Esophagus muscularis mucosa (tissue), 4 donors: ENCODE measurements at places on chromosomes 12 and 14. TPM values are rescaled to one million over a fixed set of nuclear protein-coding genes. Genes with fewer than 3 reads are reported as not detected.

- no peaks in the 10 kb centered on the region for H3K36me3 ChIP-seq
- H3K27ac ChIP-seq, result no peak overlapping the region
- H3K4me3 ChIP-seq, result no peak overlapping the region
- H3K27me3 ChIP-seq, result no peaks in the 10 kb centered on the region
- peak; percentile 29 for DNase-seq
- H3K4me1 ChIP-seq, result peaks cover 9% of the 10 kb centered on the region
Observed at GRCh38 chr12:68400226-68400829, 68.2 kb upstream of the MDM1 start.

- DNase-seq, result no peak
- H3K36me3 ChIP-seq, result no peaks in the 10 kb centered on the region
- no peaks in the 10 kb centered on the region for H3K4me1 ChIP-seq
- H3K4me3 ChIP-seq, result no peak overlapping the region
Observed at GRCh38 chr12:82952946-82953345, 266.2 kb downstream of the TMTC2 start.

DNA sequence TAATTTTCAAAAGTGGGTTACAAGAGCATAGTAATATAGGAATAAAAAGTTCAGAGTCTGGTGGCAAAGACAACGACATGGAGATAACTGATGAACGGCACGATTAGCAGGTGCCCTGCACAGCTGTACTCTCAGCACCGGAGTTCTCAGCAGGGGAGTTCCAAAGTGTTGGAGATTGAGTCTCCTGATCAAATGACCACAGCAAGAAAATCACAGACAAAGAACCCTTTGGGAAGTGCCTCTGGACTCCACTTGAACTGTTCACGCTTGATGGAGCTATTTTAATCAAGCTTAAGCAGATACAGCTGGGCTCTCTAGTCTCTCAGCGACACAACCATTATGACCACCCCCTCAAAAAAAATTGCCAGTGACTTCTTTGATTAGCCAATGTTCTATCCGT is 153.1 kb downstream of the ALG10B start:
- H3K27ac ChIP-seq, result no peak overlapping the region
- no peak for DNase-seq
- H3K36me3 ChIP-seq, result no peaks in the 10 kb centered on the region
- no peaks in the 10 kb centered on the region for H3K27me3 ChIP-seq
- H3K4me1 ChIP-seq, result no peaks in the 10 kb centered on the region
- H3K4me3 ChIP-seq, result no peak overlapping the region

DNA sequence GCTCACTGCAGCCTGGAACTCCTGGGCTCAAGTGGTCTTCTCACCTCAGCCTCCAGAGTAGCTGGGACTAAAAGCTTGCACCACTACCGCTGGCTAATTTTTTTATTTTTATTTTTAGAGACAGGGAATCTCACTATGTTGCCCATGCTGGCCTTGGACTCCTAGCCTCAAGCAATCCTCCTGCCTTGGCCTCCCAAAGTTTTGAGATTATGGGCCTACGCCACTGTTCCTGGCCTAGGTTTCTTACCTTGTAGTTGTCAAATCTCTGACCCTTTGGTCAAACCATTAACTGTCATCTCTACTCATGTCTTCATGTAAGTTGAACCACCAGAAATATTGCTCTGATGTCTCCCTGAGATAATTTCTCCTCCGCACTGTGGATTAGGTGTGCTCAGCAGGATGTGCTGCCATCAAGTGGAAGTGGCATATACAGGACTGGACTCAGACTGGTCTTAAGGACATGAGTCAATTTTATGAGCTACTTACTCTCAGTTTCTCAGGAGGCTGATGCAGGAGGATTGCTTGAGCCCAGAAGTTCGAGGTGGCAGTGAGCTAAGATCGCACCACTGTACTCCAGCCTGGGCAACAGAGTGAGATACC is 28.5 kb downstream of the ACTR6 start:
- peaks cover 3% of the 10 kb centered on the region for H3K4me1 ChIP-seq
- no peak overlapping the region for H3K4me3 ChIP-seq
- H3K27me3 ChIP-seq, result no peaks in the 10 kb centered on the region
- H3K36me3 ChIP-seq, result peaks cover 18% of the 10 kb centered on the region
- no peak overlapping the region for H3K27ac ChIP-seq

DNA sequence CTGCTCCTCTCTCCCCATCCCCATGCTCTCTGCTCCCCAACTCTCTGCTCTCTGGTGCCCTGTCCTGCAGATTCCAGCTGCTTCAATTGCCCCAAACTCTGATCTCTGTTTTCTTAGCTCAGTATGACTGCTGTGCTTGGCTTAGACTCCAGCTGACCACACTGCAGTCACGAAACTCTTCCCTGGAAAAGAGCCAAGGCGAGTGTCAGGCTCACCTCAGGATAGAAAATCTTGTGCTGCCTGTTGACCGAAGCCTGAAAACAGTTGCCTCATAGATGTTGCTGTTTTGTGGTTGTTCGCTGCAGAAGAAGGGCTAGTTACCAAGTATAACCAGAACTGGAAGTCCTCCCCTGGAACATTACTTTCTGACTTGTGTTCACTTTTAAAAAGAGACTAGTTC is 6.7 kb upstream of the STON2 start:
- no peak overlapping the region for H3K4me3 ChIP-seq
- H3K4me1 ChIP-seq, result no peaks in the 10 kb centered on the region
- H3K27ac ChIP-seq, result no peak overlapping the region
- no peaks in the 10 kb centered on the region for H3K36me3 ChIP-seq
- H3K27me3 ChIP-seq, result no peaks in the 10 kb centered on the region

The GYS2 gene
- total RNA-seq, result not detected

The CPNE6 gene
- 0.33 TPM for total RNA-seq

The LIN7A gene
- total RNA-seq, result 5.4 TPM
